ENCODE measurements at places on chromosomes 7 and 10.

GRCh38 chr7:98568891-98569290 is 48.2 kb upstream of the NPTX2 start:
- no peak for DNase-seq

- no peak for DNase-seq
Observed at GRCh38 chr7:80607136-80607535, 31.3 kb upstream of the CD36 start.

GRCh38 chr7:25864943-25865751 is 286.9 kb upstream of the NFE2L3 start:
- DNase-seq: no peak

GRCh38 chr7:87330316-87330715 is 15.1 kb upstream of the CROT start:
- DNase-seq: no peak

DNA sequence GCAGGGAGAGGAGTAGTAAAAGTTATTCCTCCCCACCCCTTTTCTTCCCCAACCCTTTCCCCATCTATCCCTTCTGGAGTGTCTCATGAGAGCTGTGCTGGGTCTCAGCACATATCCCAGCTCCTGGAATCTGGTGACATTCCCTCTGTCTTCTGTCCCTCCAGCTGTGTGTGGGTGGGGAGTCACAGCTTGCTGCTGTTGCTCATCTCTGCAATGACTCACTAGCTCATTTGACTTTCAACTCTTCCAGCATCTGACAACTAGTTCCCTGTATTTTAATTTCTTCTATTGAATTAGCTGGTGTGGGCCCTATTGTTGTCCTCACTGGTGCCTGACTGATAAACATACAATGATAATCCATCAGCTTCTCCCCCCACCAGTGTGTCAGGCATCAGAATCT is 198.9 kb upstream of the AUTS2 start:
- peak; percentile 75 for DNase-seq

- no peak for DNase-seq
Observed at GRCh38 chr10:21488957-21489446, 36.5 kb downstream of the SKIDA1 start.

GRCh38 chr10:88193018-88193417 is 329.6 kb downstream of the PTEN start:
- DNase-seq: no peak

GRCh38 chr10:118808601-118809356 is 54.0 kb upstream of the CACUL1 start:
- no peak for DNase-seq

DNA sequence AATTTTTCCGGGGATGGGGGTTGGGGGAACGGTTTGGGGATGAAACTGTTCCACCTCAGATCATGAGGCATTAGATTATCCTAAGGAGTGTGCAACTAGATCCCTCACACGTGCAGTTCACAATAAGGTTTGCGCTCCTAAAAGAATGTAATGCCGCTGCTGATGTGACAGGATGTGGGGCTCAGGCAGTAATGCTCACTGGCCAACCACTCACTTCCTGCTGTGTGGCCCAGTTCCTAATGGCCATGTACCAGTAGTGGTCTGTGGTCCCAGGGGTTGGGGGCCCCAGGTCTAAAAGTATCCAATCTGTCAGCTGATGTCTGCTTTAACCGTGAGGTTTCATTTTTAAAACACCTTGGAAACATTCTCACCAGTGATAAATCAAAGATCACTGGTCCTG is 2.2 kb downstream of the STN1 start:
- DNase-seq: no peak

- no peak for DNase-seq
Observed at GRCh38 chr10:79137300-79137756, 68.6 kb downstream of the ZMIZ1 start.

- no peak for DNase-seq
Observed at GRCh38 chr7:114977277-114977676, 55.4 kb downstream of the MDFIC start.

DNA sequence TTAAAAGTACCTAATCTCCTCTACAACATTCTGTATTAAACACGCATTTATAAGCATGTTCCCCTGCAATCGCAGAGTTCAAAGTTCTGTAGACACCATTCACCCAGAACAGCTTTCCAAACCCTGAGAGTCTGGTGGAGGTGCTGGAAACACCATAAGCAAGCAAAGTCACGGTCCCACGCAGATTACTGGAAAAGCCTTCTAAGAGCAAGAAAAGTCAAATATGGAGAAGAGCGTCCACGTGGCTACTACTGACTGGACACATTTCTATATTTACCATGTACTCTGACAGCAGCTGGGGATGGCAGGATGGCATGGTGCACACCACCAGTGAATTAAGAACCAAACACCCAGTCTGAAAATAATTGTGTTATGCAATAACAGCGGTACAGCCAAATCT is 97.7 kb downstream of the PARD3 start:
- DNase-seq: no peak

GRCh38 chr10:45354261-45354660 is 19.8 kb upstream of the ALOX5 start:
- peak; percentile 97 for DNase-seq

DNA sequence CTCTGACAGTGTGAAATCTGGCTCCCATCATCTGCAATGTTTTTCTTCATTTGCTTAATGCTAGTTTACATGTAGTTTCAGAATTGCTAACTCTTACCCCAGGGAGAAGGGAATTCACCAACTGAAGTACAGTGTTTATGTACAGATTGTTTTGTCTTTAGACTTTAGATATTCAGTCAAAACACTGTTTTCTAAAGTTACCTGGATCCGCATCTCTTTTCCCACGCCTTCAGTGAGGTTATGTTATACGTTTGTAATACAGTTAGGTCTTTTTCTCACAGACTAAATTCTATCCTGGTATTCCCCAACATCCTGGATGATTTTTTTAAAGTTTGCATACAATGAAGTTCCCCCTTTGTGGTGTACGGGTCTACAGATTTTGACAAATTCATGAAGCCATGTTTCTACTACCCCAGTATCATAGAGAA is 3.2 kb upstream of the LYZL1 start:
- no peak for DNase-seq

DNA sequence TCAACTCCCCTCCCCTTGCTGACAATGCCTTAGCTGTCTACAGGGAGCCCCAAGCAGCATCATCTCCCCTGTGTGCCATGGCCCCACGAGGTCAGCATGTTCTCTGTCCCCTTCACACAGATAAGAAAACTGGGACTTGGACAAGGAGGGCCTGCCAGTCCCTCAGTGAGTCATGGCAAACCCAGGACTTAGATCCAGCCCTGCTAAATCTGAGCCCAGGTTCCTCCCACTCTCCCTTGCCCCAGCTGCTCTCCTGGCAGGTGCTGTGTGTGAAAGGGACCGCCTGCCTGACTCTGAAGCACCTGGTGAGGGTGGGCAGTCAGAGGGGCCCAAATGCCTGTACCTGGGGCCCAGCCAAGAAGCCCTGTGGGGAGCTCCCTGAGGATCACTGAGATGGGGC is 7.4 kb downstream of the CRHR2 start:
- no peak for DNase-seq

GRCh38 chr10:11830836-11831519 is 7.8 kb downstream of the PROSER2 start:
- DNase-seq: no peak

DNA sequence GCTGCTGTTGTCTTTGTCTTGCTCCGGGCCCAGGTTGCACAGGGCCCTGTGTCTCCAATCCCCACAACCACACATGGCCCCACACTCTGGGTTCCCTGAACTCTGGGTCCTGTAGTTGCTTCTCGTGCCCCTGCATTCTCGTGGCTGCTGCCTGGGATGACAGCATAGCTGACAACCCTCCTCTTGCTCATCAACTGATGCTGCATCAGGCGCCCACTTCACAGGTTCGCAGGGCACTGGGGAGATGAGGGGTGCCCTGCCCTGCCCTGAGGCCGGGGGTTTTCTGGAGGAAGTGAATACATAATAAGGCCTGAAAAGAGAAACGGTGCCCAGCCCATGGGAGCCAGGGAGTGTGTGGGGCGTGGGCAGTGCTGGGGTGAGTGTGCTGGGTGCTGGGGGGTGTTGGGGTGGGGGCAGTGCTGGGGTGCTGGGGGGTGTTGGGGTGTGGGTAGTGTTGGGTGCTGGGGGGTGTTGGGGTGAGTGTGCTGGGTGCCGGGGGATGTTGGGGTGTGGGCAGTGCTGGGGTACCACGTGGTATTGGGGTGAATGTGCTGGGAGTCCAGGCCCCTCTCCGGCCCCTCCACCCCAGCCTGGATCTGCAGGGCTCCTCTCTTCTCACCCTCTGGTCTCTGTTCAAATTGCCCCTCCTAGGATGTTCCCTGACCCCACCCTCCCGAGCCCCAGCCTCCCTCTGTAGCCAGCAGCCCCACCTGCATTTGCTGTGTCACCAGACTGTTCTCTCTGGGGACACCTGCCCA is 2.0 kb upstream of the MTG1 start:
- DNase-seq: no peak

DNA sequence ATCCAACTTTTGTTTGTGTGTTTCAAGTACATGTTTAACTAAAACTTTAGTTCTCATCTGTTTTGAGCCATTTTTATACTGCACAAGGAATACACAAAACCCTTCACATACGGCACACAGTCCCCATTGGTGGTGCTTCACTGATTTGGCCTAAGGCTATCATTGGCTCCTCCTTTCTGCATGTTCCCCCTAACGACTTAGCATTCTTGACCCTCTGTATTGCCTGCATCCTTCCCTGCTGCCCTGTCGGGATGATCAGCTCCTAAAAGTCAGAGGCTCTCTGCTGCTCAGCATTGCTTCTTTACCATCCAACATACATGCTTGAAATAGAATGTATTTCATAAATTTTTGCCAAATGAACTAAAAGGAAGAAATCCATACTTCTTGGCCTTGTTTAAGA is 111.4 kb upstream of the ABCB5 start:
- DNase-seq: no peak

DNA sequence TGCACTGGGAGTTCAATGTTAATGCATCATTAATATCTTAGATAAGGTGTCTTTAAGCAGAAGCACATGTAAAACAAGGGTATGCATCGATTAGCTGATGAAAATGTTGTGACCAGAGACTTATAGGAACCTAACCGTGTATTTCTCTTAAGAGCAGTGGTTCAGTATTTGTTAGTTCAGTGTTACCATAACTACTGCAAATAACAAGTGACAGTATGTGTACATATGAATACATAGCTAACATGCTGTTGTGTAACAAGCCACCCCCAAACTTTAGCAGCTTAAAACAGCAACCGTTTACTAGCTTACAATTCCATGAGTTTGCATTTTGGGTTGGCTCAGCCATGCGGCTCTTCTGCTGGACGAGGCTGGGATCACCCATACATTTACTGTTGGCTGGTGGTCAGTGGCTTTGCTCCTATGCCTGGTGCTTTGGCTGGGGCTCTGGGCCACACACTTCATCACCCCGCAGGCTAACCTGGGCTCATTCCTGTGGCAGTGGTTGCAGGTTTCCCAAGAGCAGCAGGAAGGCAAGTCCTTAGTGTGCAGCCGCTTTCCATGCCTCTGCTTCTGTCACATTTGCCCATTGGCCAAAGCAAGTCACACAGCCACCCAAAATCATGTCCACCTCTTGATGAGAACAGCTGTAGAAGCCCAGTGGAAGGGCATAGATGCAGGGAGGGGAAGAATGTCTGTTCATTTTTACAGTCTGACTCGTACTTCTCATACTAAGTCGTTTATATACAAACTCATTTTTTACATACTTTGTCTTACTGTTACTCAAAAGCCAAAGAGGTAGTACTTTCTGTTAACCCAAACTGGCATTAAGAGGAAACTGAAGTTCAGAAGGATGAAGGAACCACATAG is 103.3 kb upstream of the GATA3 start:
- DNase-seq: no peak

DNA sequence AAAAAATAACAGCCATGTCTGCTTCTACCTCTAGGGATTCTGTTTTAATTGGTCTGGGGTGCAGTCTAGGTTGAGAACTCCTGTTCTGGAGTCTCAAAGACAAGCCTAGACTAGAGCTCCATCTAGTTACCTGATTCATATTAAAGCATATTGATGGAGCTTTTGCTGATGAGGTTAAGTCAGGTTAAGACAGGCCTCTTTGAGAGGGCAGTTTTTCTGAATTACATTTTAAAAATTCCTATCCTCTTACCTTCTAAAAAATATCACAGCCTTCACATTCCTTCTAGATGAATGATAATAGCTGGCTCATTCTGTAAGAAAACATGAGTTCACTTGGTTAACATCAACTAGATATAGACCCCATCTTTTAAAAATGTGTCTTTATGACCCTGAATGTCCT is 28.9 kb downstream of the MGAM start:
- no peak for DNase-seq

GRCh38 chr7:5682551-5683279 is 98.7 kb downstream of the RNF216 start:
- no peak for DNase-seq

GRCh38 chr7:21616796-21617436 is 74.1 kb downstream of the DNAH11 start:
- no peak for DNase-seq

DNA sequence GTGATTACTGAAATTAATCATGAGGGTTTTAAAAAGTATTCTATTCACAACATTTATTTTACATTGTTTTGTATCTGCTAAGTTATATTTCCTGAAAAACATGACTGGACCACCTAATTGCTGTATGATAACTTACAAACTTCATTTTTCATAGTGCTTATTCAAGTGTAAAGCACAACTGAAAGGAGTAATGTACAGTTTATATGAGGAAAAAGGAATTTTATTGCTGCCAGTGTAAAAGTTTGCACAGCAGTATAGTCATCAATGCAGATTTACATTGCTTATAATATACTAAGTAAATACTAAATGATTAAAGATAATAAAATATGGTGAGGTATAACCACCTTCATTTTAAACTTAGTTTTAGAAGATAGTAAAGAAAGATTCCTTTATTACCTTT is 4.0 kb downstream of the PTEN start:
- DNase-seq: no peak

- no peak for DNase-seq
Observed at GRCh38 chr7:80372415-80372814, 139.4 kb downstream of the GNAT3 start.
